A172 (cell line): ENCODE measurements at places on chromosomes 6 and 20. TPM values are rescaled to one million over a fixed set of nuclear protein-coding genes. Genes with fewer than 3 reads are reported as not detected.
A peak's percentile ranks its signal among the peaks of the same experiment; 100 is the strongest.

GPR6 gene
- not detected in 2 replicates for total RNA-seq

DNA sequence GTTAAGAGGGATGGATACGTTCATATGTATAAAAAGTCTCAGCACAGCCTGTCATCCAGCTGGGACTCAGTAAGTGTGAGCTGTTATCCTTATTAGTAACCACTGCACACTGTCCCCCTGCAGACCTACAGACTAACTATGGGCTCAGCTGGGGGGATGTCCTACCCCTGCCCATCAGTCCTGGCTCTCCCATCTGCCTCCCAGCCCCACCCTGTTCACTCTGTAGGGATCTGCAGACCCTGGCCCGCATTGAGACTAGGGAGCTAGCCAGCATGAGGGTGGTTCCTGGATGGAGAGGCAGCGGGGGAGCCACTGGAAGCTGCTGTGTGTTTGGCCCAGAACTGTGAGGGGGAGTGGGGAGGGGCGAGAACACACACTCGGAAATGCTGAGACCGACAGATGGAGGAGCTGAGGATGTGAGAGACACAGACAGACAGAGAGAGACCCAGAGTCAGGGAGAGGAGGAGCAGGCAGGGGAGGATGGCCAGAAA, 17.1 kb downstream of the XKR7 start:
- DNase-seq, result no peak

GRCh38 chr6:107803957-107804356, 20.2 kb downstream of the SCML4 start:
- DNase-seq, result no peak

GRCh38 chr6:112682071-112682470, 334.9 kb downstream of the RFPL4B start:
- no peak for DNase-seq

DNA sequence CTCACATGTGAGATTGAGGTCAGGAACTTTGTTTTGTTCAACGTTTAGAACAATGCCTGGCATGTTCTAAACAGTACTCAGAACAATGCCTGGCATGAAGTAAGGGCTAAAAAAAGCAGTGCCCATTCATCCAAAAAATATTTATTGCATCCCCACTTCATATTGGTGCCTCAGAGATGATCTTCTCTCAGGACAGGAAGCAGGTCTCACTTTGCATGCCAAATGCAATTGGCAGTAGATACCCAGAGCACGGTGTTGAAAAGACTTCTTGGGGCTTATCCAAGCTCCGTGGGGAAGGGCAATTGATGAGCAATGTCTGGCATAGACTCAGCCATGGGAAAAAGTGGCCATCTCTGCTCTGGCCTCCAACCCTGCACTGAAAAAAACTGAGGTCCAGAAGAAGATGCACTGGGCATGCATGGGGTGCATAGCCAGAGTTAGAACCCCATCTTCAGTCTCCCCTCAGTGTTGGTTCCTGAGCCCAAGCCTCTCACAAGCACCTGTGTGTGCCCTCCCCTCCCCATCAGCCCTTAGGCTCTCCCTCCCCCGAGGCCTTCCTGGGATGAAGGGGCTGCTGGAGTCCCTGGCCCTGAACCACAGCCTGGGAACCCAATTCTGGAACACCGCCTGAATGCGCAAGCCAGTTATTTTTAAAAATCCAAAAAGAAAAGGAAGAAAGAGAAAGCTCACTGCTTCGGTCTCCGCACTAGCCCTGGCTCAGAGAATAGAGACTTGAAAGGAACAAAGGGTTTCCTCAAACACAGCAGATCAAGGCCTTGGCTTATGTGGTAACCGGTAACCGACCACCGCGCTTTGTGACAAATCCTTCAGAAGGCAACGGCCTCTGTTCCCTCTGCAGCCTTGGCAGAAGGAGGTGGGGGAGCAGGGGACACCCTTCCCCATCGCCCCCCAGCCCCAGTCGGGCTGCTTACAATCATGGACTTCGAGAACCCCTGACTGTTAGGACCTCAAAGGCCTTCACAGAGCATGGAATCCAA, 78.5 kb upstream of the SIRPA start:
- DNase-seq, result peak; percentile 86

DNA sequence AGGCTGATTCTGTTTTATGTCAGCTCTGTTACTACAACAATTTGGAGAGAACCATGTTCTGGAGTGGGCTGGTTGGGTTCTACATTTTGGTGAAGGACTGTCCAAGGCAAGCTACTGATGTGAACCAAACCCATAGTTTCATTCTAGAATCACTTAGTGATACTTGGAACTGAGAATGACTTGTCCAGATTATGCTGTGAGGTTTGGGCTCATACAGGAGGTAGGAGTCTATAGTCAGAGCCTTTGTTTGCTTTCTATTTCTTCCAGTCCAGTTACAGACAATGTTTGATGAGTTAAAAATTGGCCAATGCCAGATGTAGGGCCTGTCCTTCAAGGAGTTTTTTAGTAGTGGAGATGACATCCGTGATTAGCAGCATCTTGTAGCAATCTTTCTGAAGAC, 97.9 kb downstream of the LRRC1 start:
- DNase-seq, result no peak

APOBEC2 gene
- total RNA-seq, result not detected in 2 replicates

DNA sequence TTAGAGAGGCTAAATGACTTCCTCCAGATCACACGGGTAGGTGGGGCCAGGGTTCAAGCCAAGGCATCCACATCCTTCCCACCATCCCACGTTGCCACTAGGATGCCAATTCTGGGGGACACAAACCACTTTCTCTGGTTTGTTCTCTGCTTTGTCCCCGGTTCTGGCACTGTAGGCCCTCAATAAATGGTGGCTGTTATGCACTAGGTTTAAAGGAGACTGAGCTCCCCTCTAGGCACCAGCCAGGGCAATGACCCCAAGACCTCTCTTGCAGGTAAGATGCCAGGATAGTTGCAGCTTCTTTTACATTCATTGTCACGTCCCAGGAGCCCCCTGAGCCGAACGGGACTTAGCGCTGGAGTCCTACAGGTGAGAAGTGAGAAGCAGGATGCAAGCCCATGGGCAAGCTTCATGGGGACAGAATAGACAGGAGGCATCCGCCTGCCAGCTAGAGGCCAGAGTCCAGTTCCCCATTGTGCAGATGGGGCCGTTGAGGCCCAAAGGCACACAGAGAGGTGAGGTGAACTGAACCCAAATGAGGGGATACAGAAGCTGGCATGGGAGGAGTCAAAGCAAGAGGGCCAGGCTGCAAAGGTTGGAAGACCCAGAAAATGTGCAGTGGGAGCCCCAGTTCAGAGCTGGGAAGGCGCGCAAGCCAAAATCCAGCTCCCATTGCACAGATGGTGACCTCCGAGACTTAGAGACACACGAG, 677 bp downstream of the PXMP4 start:
- no peak for DNase-seq

SCGN gene
- not detected in 2 replicates for total RNA-seq

GRCh38 chr6:901696-902460, 208.9 kb upstream of the EXOC2 start:
- no peak for DNase-seq

GRCh38 chr6:27868311-27868710, 43.9 kb downstream of the OR2B2 start:
- DNase-seq, result no peak

SLC35D3 gene
- not detected in 2 replicates for total RNA-seq

DNA sequence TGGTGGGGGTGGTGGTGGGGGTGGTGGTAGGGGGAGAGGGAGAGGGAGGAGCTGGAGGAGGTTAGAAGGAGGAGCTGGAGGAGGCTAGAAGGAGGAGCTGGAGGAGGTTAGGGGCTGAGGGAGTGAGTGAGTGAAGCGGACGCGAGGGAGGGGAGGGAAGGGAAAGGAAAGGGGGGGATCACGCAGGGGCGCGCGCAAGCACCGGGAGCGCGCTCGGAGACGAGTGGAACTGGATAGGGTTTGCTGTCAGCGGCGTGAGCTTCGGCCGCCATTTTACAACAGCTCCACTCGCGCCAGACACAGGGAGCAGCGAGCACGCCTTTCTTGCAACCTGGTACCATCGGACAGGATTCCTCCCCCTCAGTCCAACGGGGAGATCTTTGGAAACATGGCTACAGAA, 90.5 kb upstream of the FERMT1 start:
- no peak for DNase-seq

GRCh38 chr6:35960187-35960586, 39.3 kb upstream of the SRPK1 start:
- no peak for DNase-seq

- DNase-seq, result peak; percentile 65
Observed at GRCh38 chr6:137033828-137034227, 10.9 kb downstream of the IL20RA start.

DNA sequence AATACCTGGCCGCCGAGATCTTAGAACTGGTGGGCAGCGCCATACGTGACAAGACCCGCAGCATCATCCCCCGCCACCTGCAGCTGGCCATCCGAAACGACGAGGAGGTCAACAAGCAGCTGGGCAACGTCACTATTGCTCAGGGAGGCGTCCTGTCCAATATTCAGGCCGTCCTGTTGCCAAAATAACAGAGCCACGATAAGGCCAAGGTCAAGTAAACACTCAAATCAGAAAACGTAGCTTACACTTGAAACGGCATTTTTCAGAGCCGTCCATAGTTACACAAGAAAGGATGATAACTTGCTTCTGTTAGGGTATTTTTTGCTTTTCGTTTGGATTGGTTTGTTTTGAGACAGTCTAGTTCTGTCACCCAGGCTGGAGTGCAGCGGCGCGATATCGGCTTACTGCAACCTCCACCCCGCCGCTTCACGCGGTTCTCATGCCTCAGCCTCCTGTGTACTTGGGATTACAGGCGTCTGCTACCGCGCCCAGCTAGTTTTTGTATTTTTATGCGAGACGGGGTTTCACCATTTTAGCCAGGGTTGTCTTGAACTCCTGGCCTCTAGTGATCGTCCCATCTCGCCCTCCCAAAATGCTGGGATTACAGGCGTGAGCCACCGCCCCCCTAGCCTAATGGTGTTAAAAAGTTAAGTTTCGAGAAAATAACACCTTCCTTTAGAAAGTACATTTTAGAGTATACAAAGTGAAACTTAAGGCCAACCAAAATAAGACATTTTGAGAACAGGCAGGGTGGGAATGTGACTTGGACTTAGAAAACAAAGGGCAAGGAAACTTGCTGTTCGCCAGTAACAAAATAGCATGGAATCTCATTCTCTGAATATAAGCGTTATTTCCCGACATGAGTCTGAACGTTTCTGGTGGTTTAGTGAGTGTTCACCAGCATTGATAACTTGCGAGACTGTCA, 42.8 kb upstream of the HFE start:
- DNase-seq, result no peak

- DNase-seq, result no peak
Observed at GRCh38 chr20:58722877-58723627, 30.5 kb downstream of the NPEPL1 start.

MYO6 gene
- 9.4 and 10.0 TPM in 2 replicates for total RNA-seq

ZKSCAN4 gene
- total RNA-seq, result 3.5 and 5.6 TPM in 2 replicates

TP53INP2 gene
- 2.4 and 5.0 TPM in 2 replicates for total RNA-seq

DNA sequence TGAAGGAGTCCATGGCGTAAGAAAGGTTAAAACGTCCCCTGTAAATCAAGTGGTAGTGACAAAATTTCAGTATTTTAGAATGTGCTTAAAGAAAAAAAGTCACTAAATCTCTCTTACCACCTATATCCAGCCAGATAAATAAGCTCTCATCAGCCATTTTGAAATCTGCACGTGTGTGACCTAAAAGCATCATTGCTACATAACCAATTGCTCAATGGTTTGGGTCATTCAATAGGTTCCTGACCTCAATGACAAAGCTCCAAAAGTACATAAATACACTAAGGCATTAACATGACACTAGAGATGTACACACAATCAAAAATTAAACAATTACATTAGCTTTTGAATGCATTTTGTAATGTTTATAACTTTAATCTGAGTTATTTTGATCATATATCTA, 272.4 kb downstream of the GMDS start:
- no peak for DNase-seq

DNA sequence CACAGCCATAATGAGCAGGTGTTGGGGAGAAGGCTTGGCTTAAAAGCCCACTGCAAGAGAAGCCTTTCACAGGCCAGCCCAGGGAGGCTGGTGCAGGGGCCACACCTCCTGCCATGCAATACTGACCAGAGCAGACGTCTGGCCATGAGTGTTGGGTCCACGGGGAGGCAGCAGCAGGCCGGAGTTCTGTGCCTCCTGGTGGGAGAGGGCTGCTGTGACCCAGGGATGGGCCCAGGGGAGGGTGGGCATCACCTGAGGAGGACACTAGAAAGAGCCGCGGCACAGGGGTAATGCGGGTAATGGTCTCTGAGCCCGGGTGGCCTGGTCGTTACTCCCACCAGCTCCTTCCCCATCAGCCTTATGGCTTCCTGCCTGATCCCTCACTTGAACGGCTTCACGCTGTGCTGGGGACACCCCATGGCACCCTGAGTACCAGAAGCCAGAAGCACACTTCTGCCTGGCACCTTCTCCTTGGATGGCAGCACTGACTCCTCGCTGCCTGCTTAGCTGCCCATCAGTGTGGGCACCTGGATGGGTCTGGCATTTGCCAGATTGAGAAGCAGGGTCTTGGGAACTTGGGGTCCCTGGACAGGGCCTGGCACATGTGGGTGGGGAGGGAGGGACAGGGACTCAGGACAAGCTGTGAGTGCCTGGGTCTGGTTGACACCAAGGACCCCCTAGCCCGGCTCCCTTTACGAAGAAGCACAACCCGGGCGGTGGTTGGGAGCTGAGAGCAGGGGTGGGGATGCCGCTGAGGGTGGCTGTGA, 108.8 kb downstream of the ASXL1 start:
- DNase-seq, result no peak

- DNase-seq, result no peak
Observed at GRCh38 chr6:20279608-20280287, 67.5 kb upstream of the MBOAT1 start.

MEI4 gene
- not detected in 2 replicates for total RNA-seq

DEFB116 gene
- total RNA-seq, result not detected in 2 replicates

DNA sequence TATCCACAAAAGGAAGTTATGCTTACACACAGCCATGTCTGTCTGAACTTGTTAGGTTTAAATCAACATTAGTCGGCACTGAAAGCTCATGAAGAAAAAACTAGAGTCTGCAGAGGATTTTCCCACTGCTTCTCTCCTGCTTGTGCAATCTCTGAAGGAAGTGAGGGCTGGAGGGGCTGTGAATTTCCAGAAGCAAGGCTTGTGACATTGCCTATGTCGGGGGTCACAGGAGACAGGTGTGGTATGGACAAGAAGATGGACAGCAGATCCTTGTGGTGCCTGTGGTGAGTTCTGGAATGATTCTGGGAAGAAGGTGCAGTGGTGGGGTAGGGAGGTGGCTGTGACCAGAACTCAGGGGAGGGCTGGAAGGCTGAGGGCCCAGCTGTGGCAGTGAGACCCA, 84.3 kb upstream of the TRAF3IP2 start:
- no peak for DNase-seq

DNA sequence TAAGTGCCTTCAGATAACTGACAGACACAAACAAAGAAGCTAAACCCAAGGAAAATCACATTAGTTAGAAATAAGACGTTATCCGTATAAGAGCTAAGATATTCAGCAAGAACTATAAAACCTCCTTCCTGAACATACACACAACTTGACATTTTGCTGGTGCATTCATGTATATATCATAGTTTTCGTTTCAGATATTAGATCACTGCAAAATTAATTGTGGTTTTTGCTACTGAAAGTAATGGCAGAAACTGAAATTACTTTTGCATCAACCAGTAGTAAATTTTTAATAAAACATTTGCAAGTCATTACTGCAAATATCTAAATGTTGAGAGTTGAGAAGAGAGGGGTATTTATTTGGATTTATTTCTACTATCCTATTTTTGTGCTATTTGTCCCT, 26.1 kb upstream of the KCNQ5 start:
- no peak for DNase-seq
